ENCODE measurements at places on chromosomes 5 and 9.
A peak's percentile ranks its signal among the peaks of the same experiment; 100 is the strongest.

GRCh38 chr5:168590666-168591065 is 11.5 kb upstream of the PANK3 start:
- DNase-seq = no peak

DNA sequence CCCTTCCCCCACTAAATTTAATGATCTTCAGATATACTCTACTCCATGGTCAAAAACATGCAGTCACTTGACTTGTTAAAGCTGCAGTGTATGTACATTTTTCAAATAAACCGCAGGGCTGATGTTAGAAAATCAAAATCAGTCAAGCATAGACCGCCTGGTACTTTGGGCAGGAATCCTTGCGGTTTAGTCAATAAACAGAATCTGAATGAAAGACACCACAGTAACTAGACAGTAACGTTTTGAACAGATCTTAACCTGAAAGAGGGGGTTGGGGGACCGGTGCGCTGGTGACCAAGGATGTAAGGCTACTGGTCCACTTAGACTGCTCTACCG is 188.8 kb downstream of the BNC2 start:
- no peak for DNase-seq

DNA sequence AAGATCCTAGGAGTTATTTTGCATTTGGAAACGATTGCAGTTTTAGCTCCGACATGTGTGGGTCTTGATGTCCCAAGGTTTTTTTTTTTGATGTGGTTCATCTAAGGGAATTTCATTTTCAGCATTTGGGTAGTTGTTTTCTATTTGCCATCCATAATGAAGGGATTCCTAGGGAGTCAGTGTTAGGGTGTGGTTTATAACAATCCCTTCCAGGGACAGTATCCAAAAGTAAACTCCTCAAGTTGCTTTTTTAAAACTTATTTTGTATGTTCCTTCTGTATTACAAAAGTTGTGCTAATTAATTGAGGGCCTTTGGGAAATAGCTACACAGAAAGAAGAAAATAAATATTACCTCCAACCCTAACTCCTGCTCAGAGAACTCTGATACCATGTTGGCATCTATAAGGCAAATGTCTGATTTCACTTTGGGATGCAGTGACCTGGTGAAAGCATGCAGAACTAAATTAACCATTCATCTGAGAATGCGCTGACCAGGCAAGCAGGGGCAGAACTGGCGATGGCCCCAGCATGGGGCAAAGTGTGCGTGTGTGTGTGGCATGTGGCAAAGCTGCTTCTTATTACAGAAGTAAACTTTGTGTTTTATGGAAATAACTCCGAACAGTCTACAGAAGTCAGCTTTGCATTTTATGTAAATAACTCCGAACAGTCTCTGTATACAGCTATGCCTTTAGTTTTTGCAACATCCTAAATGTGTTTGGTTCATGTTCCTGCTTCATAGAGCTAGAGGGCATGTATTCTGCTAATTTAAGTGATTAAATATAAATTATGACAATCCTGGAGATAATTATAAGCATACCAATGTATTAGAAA is 237.2 kb downstream of the TRPM3 start:
- DNase-seq = peak; percentile 23

GRCh38 chr9:29928072-29928471 is 2354.8 kb upstream of the C9orf72 start:
- DNase-seq = no peak

- DNase-seq = no peak
These were observed 833 bp downstream of the GAS1 start for GRCh38 chr9:86946201-86947145.

DNA sequence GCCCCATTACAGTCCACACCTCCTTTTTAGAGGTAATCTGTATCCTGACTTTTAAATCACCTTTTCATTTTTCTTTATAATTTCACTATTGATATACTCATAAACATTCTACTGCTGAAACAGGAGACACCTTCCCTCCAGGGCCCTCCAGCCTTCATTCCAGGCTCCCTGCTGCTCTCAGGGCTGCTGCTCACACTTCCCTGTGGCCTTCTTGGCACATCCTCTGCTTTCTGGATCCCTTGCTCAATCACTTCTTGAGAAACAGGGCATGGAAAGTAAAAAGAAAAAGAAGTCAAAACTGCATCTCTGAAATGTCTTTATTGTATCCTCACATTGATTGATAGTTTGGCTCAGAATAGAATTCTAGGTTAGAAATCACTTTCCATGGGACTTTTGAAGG is 19.3 kb upstream of the WNT8A start:
- DNase-seq = no peak

DNA sequence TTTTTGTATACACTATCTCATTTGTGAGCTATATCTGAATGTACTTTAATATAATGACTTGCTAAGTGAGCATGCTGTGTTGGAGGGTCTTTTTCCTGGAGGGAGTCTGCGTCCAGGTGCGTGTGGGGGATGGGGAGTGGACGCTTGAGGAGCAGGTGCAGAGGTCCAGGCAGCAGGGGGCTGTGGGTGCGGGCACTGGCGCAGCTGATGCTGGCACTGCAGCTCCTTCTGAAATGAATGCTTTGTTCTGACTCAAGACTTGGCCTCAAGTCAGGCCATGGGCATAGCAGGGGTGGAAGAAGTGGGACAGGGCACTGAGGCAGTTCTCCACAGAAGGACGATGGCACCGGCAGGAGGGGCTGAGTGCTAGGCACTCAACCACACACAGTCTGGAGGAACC is 165.7 kb upstream of the IRX1 start:
- no peak for DNase-seq

- no peak for DNase-seq
These were observed 38.8 kb downstream of the LPCAT1 start for GRCh38 chr5:1484730-1485578.

DNA sequence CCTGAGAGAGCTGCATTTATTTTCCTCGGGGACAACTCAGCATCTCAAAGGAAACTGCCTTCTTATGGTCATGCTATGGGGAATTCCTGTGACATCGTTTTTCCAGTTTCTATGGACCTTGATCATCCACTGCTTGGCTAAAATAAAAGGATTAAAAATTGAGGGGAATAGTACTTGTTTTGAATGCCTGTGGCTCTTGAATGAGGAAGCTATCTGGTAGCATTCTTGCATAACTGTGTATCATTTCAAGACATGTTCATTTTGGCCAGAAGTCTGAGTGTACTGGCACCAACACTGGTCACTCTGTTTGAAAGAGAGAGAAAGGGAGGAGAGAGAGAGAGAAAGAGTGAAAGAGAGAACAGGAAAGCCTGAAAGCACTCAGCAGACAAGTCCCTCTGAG is 116.7 kb downstream of the DOCK2 start:
- DNase-seq = peak; percentile 52

DNA sequence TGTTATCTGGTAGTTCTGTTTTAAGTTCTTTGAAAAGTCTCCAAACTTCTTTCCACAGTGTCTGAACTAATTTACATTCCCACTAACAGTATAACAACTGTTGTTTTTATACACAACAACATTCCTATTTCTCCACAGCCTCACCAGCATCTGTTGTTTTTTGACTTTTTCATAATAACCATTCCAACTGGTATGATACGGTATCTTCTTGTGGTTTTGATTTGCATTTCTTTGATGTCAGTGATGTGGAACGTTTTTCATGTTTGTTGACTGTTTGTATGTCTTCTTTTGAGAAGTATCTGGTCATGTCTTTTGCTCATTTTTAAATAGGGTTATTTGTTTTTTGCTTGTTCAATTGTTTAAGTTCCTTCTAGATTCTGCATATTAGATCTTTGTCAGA is 12.6 kb upstream of the GRAMD2B start:
- no peak for DNase-seq

- DNase-seq = no peak
These were observed 213.4 kb downstream of the ATPSCKMT start for GRCh38 chr5:10036136-10036815.

DNA sequence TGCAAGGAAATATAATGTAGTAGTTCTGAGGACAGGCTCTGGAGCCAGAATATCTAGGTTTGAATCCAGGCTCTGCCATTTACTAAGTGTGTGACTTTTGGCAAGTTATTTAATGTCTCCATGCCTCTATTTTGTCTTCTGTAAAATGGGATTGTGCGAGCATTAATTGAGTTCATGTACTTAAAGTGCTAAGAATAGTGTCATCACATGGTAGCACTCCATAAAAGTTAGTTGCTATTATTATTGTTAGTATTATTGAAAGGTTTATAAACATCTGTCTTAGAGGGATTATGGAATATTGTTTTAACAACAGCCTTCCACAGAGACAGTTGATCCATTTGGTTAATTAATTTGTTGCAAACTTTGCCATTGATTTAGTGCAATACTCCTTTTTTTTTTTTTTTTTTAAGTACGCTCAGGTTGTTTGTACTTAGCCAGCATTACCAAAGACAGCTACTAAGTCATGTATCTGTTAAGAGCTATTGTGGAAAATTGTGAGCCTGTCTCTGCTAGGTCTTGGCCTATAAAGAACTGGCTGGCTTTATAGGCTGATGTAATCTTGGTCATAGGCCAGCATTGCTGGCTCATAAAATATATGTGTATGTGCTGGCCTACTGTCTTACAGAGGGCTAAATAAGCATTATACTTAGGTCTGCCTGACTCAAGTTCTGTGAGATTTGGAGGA is 174.7 kb downstream of the WDR70 start:
- no peak for DNase-seq

DNA sequence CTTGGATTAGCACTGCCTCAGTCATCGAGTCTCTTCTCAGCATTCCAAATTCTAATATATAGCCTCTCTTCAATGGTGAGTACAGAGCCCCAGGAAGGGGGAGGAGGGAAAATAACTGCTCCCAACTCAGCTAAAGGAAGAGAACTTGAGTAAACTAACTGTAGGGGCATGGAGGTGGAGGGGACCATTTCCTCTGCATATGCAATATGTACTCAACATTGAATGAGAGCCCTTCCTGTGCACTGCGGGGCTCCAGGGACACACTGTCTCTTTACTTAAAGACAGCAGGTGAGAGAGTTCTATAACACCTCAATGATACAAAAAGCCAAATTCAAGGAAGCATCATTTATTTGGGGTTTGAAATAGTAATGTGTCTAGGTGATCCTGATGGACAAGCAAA is 75.1 kb downstream of the GNAQ start:
- DNase-seq = no peak

DNA sequence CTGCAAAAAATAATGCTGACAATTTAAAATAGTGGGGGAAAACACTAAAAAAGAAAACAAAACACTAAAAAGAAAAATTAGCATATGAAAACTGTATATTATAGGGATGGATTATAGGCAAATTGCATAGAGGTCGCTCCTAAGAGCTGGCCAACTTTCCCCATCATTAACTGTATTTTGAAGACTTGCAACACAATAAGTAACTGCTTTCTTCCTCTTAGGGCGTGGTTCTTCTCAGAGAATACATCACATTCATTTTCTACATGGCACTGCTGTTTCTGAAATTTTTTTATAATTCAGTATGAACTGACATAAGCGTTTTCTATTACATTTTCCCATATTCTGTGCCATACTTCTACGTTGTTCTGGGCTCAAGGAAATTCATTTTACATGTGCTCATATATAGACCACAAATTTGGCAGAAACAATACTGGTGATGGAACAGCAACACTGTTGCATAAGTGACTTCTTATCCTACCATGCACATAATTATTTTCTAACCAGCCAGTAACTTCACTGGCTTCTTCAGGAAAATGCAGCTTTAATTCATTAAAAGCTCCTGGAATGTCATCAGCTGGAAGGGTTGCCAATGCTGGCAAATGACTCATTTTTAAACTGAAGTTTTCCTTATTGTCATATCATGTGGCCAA is 171.2 kb upstream of the DMAC1 start:
- no peak for DNase-seq

DNA sequence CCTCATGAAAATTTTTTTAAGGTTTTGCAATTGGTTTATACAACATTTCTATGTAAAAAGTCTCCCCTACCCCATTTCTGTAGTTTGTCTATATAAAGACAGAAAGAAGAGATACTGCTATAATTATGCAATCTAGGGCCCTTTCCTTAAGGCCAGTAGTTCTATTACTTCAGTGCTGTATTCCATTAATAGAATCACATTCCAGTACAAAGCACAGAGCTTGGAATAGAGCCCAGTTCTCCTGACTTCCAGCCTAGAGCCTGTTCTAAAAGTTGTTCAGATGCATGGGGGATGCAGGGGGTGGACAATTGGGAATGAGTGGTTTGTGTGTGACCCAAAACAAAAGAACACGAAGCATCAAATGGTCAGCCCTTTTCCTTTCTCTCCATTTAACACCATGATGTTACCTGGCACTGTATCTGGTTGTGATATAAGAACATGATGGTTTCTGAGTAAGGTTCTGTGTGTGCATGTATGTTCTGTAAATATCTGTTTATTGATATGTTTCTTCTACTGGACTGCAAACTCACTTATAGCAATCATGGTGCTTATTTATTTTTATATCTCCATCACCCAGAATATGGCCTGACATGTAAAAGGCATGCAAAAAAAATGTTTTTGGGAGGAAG is 8.2 kb upstream of the GRAMD2B start:
- DNase-seq = no peak

DNA sequence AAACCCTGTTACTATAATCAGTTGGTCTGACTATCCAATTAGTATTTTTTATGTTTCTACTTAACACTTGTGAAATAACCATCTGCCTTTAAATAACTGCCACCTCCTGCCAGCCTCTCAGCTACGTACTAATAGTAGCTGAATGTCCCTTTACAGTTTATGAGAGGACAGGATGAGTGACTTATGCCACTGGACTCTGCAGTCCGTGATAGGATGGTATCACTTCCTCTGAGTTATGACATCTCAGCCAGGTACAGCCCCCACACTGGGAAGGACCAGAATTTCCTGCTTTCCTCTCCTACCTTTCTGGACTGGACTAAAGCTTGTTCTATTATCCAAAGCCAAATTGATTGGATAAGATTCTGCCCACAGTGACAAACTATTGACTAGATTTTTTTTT is 102.9 kb downstream of the ZFAND5 start:
- DNase-seq = no peak

DNA sequence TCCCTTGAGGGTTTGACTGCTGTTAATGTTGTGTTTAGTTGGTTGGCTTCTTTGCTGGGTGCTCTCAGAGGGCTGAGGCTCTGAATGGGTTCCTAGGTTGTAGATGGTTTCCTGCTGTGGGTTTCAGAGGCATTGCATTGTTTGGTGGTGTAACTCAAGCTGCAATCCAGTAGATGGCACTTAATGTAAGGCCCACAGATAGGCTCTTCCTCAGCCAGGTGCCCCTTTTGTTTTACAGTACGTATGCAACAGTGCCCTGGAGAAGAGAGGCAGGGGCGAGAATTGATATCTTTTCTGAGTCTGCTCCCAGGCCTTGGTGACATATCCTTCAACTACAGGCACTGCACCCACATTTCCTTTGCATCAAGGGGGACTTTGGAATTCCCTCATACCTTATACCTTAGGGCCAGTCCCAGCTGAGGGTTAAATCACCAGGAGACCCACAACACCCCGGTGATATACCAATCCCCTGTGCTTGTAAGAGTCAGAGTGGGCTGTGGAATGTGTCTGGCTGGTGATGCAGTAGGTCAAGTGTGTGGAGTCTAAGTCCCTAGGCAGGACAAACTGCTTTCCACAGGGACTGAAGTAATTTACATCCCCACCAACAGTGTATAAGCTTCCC is 7.0 kb upstream of the UGT3A2 start:
- no peak for DNase-seq

GRCh38 chr5:149062371-149063016 is 368 bp downstream of the SH3TC2 start:
- no peak for DNase-seq

GRCh38 chr5:149936044-149936699 is 8.4 kb downstream of the PDE6A start:
- DNase-seq = no peak

- DNase-seq = no peak
These were observed 3.7 kb upstream of the CLK4 start for GRCh38 chr5:178630475-178630930.

- DNase-seq = no peak
These were observed 259.7 kb upstream of the ZNF608 start for GRCh38 chr5:125006011-125006685.

Measured in AG09319 (cell line).